ENCODE measurements at places on chromosomes 5 and 9.

DNA sequence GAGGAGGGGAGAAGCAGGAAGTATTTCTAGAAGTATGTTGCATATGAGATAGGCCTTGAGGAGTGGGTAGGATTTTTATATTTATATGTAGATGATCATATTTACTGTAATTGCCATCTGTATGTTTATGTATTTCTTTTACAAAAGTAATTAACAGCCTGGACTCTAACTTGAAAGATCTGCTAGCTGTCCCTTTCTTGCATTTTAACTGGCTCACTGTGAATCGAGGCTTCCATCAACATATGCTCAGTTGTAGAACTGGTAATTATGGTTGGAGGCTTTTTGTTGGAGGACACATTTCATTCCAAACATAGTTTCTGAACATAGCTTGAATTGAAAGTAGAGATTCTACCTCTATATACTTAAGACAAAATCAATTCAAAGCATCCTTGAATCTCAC is 23.4 kb downstream of the ABLIM3 start:
- DNase-seq, result no peak

GRCh38 chr9:109456811-109457210 is 41.3 kb downstream of the PTPN3 start:
- no peak for DNase-seq

DNA sequence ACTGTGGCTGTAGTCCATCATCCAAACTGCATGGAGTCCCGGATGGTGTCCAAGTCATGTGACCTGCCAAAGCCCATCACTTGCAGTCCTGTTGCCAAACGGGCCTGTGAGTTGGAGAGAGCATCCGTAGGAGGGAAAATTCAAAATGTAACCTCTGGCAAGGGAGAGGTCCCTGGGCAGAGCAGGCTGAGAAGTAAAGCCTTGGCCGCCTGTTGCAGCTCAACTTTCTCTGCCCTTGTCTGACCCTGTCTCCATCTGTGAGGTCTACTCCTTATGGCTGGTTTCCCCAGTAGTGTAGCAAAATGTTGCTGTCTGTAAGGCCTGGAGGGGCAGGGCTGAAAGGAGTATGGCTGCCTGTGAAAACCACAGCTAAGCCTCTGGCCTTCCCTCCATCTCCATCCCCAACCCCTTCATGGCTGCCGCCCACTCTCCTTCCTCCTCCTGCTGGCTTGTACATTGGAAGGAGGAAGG is 163.5 kb downstream of the SEMA6A start:
- DNase-seq, result no peak

DNA sequence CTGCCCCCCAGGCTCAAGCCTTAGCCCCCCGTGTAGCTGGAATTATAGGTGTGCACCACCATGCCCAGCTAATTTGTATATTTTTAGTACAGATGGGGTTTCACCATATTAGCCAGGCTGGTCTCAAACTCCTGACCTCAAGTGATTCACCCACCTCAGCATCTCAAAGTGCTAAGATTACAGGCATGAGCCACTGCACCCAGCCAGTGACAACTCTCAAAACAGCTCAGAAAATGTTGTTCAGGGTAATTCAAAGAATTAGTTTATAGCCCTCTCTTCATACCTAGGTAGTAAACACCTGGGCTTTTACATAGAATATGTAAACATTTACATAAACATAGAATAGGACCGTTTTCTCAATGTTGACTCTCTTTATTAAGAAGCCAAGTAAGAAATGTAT is 168.7 kb downstream of the ENC1 start:
- no peak for DNase-seq

DNA sequence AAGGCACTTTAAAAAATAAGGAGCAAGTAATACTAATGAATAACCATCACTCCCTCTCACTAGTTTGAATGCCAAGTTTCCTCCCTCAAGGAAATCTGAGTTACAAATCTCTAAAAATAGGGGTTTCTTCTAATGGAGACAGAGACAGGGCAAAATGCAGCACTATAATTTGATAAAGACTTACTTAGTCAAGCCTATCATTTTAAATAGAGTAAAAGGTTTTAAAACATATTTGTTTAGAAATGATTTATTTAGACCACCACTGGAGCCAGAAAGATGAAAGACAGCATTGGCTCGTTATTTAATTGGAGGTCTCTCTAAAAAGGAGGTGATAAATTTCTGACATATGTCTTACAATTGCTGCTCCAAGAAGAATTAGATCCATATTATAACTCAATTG is 228.7 kb downstream of the TLE1 start:
- no peak for DNase-seq

DNA sequence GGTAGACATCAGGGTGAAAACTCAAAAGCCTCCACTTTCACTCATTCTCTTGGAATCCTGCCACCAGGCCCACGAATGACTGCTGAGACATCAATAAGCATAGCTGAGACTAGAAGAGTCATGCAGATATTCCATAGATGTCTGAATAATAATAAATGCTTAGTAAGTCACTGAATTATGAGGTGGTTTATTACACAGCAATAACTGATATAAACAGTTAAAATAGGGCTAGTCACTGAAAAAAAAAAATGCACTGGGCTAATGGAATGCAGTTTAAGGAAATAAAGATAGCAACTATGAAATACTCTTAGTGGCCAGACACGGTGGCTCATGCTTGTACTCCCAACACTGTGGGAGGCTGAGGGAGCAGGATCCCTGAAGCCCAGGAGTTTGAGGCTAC is 262.8 kb upstream of the CDH6 start:
- no peak for DNase-seq

DNA sequence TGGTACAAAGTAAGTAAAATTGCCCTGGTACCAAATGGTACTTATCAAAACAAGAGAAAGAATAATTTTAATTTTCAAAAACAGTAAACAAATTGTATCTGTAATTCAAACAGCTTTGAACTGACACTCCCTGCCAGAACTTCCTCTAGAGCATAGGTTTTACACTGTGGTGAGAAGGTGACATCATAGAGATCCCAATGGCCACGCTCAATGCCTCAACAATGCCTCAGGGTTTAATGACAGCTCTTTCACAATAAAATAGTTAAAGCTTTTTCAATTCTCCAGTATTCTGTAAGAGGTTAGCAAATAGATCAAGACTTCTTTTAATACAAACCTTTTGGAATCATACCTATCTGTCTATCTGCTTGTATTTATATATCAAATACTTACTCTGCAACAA is 437.1 kb downstream of the PRR16 start:
- no peak for DNase-seq

DNA sequence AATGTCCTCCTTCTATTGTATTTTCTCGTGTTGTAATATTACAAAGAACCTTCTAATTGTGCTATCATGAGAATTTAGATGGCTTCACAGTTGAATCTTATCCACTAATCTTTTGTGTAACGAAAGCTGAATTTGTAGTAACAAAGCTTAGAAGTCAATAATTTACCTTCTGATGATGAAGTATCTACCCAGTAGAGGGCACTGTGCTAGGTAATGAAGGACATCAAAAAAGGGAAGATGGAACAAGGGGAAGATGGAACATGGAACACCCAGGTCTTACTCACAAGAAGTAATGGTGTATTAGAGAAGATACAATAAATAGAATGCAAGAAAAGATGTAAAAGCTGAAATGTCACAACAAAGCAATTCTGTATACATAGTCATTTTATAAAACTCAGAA is 131.0 kb upstream of the CCNG1 start:
- no peak for DNase-seq

DNA sequence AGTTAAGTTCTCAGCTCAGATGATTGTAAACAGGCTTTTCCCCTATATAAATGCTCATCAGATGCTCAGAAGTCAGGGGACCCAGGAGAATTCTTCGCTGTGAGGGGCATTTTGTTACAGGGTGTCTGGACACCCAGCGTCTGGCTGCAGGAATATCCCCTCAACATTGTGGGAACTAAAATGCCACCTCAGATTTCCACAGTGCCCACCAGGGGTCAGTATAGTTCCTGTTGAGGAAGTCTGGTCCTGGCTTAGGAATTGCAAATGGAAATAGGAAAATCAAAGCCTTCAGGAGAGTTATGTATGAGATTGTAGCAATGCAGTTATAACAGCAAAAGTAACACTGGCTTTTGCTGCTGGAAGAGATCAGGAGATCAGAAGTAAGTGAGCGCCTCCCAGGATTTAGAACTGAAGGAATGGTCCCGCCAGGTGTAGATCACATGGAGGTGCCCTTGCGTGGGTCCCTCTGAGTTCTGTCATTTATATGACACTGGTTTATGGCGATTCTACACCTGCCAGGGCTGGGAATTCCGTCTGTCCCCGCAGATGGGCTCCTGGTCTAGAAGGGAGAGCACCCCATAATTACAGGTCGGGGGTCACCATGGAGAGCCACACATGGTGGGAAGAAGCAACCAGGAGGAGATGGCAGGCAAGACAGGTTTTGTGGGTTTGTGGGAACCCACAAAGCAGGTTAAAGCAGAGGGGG is 47.1 kb upstream of the CTSL start:
- DNase-seq, result no peak

GRCh38 chr9:136847088-136847825 is 2.0 kb upstream of the PHPT1 start:
- DNase-seq, result no peak

DNA sequence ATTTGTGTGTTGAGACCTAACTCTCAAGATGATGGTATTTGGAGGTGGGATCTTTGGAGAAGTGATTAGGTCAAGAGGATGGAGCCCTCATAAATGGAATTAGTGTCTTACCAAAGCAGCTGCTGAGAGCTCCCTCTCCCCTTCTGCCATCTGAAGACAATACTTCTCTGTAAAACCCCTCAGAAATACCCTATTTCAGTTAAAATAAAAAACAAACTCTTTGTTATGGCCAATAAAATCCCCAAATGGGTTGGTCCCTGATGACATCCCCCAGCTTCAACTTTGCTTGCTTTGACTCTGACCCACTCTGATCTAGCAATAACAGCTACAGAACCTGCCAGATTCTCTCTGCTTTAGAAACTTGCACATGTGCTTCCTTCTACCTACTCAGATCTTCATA is 100.9 kb downstream of the SNCAIP start:
- no peak for DNase-seq
